ENCODE measurements at places on chromosomes 7 and 10. TPM values are rescaled to one million over a fixed set of nuclear protein-coding genes. Genes with fewer than 3 reads are reported as not detected.

GRCh38 chr7:6589829-6590644 is at the start of gene INTS15:
TSS of gene INTS15 (plus strand) at chr7:6590021. CDS start at chr7:6590284, 263 bp downstream.
- DNase-seq, result peak; percentile 82

- DNase-seq, result no peak
These were observed 1.6 kb upstream of the CHCHD2 start for GRCh38 chr7:56107954-56108258.

DNA sequence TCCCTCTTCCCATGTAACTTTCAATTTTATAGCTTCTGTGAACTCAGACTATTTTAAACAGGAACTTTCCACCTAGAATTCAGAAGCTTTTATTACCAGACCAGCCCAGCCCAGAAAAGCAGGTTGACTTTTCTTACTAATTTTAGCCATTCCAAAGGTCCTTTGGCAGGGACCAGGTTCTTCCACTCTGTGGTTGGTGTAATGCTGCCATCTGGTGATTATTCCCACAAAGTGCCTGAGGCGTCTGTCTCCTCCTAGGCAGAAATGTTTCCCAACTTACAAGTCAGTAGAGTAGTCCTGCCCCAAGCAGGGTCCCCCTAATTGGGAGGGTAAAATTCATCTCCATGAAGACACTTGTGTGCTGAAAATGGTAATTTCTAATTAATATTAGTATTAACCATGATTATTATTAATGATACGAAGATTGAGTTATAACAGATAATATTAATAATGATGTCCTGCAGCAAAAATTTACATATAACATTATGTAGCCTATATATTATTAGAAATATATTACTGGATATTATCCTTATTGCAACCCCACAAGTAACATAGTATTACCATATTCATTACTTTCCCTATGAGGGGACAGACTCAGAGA is 53.0 kb upstream of the PPP1R17 start:
- DNase-seq, result peak; percentile 4

DNA sequence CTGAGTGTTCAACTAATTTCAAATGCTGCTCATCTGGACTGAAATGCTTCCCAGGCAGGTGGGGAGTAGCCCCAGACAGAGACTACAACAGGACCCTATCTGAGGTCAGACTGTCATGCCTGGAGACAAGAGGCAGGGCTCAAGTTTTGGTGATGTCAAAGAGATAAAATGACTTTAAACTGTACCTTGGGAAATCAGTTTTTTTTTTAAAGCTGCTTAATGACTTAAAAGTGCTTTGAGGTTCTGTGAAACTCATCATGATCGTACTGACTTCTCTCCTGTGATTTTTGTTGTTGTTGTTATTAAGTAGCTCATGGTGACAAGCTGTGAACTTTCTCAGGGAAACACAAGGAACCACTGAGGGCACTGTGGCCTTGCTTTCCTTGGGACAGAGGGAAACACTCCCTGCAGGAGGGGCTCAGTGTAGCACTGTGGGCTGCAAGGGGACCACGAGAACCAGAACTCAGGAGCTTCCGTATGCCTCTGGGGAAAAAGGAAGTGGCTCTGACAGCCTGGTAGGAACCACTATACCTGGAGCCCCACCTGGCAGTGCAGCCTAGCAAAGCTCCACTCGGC is 9.5 kb downstream of the HIPK2 start:
- no peak for DNase-seq

GRCh38 chr10:17712053-17712452 is 39.9 kb upstream of the TMEM236 start:
- DNase-seq, result no peak

GRCh38 chr7:101085162-101085964 is at the start of gene TRIM56:
TSS of gene TRIM56 (plus strand) at chr7:101085481. CDS start at chr7:101087313, 1,832 bp downstream.
- peak; percentile 88 for DNase-seq

DNA sequence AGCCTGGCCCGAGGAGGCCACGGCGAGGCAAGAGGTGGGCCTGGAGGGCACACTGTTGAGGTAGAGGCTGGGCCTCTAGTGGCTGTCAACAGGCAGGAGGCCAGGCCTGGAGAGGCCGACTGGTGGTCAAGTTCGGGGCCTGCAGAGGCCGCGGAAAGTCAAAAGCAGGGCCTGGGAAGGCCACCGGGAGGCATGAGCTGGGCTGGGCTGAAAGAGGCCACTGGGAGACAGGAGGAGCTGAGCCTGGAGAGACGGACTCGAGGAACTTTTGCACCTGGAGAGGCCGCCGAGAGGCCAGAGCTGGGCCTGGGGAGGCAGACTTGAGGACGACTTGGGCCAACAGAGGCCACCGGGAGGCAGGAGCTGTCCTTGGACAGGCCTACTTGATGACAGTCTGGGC is 321.2 kb downstream of the ZNF479 start:
- no peak for DNase-seq

DNA sequence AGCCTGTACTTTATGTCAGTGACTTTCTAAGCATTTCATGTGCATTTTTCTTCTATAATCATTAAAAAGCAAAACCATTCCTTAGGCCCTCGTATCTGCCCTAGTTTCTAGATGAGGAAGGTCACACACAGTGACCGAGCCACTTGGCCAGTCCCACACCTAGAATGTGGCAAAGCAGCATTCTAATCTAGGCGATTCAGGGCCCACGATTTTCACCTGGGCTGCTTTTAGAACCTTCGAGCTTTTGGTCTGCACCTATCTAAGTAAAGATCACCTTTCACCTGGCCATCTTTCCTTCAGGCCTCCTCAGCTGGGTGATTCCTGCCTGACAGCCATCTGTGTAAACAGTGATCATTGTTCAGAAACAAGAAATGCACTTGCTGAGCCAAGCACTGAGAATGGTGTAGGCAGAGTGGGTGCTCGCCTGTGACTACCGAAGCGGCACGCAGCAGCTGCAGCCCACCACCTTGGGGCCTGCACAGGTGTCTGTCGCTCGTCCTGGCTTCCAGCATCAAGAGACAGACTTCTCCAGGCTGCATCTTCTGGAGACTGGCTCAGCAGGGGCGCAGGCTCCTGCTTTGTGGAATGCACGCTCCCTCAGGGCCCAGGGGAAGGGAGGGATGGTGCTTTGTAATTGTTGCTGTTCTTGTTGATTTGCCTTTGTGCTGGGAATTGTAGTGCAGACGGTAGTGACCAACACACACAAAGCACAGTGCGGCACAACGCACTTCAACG is 149.0 kb upstream of the INSYN2A start:
- no peak for DNase-seq

The ALKBH4 gene
- total RNA-seq, result 6.9 TPM

Data from activated CD8-positive, alpha-beta T cell treated with anti-CD3 and anti-CD28 coated beads for 36 hours (primary cell).